ENCODE measurements at places on chromosomes 1 and 21.

DNA sequence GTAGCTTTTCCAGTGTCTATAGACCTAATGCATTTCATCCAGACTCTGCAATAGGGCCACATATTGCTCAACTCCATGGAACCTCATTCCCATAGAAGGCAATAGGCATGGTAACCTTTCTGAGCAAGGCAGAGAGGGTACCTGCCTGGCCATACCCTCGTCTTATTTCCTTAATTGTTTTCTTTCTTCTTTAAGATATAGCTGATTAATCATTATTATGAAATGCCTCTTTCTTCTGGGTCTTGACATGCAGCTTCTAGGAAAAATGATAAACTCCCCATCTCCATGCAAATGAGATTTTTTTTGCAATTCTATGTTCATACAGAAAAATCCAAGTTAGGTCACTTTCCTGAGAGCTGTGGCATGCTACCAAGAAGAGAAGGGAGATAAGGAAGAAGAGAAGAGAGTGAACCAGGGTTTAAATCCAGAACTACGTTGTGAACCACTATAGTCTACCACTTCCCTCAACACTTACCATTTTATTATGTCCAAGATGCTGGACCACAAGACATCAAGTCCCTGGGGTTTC lies 33.0 kb upstream of the IL20 start:
- DNase-seq: no peak

- DNase-seq: no peak
Observed at GRCh38 chr1:195709821-195710220, 898.4 kb downstream of the KCNT2 start.

GRCh38 chr1:180757657-180758056 lies 125.8 kb downstream of the XPR1 start:
- DNase-seq: no peak

GRCh38 chr1:93257889-93258288 lies 77.4 kb downstream of the CCDC18 start:
- DNase-seq: no peak

- no peak for DNase-seq
Observed at GRCh38 chr21:45475004-45475685, 67.1 kb downstream of the SLC19A1 start.
